Osteoblast (primary cell): ENCODE measurements at places on chromosomes 16 and 17. TPM values are rescaled to one million over a fixed set of nuclear protein-coding genes. Genes with fewer than 3 reads are reported as not detected.

Gene CASKIN1
- total RNA-seq, result not detected in 2 replicates

Gene BLMH
- 36.5 and 39.8 TPM in 2 replicates for total RNA-seq

Gene PRDM7
- total RNA-seq, result not detected in 2 replicates

Gene TNRC6C
- total RNA-seq, result 6.2 and 6.5 TPM in 2 replicates

Gene PLLP
- total RNA-seq, result under 0.01 TPM in 2 replicates

Gene IRX6
- total RNA-seq, result 1.2 and 1.4 TPM in 2 replicates

Gene KCNAB3
- under 0.01 and 0.29 TPM in 2 replicates for total RNA-seq

- H3K27me3 ChIP-seq, result no peaks in the 10 kb centered on the region
Observed at GRCh38 chr17:28684963-28685362, 23.0 kb downstream of the SUPT6H start.

DNA sequence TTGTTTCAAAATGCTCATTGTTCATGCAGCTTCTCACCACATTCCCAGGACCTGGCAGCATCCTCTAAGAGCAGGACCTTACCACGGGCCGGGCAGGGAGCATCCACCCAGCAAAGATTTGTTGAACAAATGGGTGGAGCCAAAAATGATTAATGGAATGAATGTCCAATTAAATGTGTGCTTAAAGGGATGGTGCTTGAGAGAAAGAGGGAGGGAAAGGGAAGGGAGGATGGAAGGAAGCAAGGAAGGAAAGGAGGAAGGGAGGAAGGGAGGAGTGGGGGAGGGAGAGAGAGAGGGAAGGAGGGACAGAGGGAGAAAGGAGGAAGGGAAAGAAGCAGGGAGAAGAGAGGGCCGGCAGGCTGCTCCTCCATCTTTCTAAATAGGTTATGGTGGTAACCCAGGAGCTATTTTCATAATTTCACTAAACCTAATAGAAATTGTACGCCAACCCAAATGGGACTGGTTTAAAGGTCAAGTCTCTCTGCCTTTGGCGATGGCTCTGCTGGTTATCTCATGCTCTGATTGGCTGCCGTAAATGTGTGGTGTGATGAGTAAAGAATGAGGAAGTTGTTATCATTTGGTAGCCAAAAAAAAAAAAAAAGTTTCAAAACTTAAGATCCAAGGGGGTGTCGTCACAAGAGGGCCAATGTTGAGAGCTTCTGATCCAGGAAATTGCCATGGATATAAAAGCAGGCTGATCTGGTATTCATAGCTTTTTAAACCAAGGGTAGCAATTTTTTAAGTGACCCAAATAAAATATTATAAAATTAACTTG lies 126.7 kb upstream of the FOXF1 start:
- peak; percentile 78 for DNase-seq
- H3K4me3 ChIP-seq, result no peak overlapping the region
- peaks cover 7% of the 10 kb centered on the region for H3K4me1 ChIP-seq
- no peak overlapping the region for H3K27ac ChIP-seq
- no peaks in the 10 kb centered on the region for H3K36me3 ChIP-seq

DNA sequence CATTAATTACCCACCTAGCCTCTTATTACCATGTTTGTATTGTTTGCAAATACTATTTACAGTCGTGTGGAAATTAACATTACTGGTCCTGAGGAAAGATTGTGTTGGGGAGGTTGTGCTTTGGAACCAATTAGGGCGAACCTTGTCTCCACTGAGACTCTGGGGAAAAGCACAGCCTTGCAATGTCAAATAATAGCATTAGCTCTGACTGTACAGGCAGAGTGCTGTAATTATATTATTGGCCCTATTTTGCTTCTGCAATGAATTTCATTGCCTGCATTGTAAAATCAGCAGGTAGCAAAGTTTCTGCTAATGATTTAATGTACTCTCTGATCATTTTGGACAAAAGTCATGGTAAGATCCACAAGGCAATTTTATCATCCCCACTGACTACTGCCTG lies 97.0 kb downstream of the WWOX start:
- H3K27ac ChIP-seq, result no peak overlapping the region
- no peak overlapping the region for H3K4me3 ChIP-seq
- H3K4me1 ChIP-seq, result no peaks in the 10 kb centered on the region
- H3K36me3 ChIP-seq, result no peaks in the 10 kb centered on the region

GRCh38 chr16:22013486-22013885 lies 5.6 kb downstream of the MOSMO start:
- no peak for DNase-seq
- no peaks in the 10 kb centered on the region for H3K36me3 ChIP-seq
- H3K4me1 ChIP-seq, result peaks cover 8% of the 10 kb centered on the region

- no peak overlapping the region for H3K4me3 ChIP-seq
- no peak overlapping the region for H3K27ac ChIP-seq
- no peaks in the 10 kb centered on the region for H3K27me3 ChIP-seq
- no peaks in the 10 kb centered on the region for H3K4me1 ChIP-seq
- peak; percentile 93 for DNase-seq
- peaks cover 42% of the 10 kb centered on the region for H3K36me3 ChIP-seq
Observed at GRCh38 chr16:2082171-2082982, 34.6 kb downstream of the TSC2 start.

- no peaks in the 10 kb centered on the region for H3K27me3 ChIP-seq
- no peak overlapping the region for H3K4me3 ChIP-seq
- peaks cover 31% of the 10 kb centered on the region for H3K36me3 ChIP-seq
- peak; percentile 93 for DNase-seq
Observed at GRCh38 chr17:4004517-4005295, 40.5 kb upstream of the ATP2A3 start.

DNA sequence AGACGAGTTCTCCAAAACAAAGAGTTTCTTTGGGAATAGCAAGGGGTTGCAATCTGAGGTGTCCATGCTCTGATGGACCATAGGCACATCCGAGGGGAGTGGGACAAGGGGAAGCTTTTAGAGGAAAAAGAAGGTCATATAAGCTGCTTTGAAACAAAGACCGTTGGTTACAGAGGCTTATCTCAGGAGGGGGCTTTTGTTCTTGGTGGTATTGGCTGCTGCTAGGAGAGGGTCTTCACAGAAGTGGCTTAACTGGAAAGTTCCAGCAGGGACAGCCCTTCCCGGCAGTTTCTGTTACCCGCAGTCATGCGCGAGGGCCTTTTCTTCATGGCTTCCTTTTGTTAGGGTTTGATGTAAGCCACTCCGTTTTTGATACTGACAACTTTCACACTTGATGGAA lies 76.0 kb downstream of the RAP1GAP2 start:
- DNase-seq, result no peak
- no peak overlapping the region for H3K4me3 ChIP-seq
- no peaks in the 10 kb centered on the region for H3K27me3 ChIP-seq
- peaks cover 14% of the 10 kb centered on the region for H3K4me1 ChIP-seq
- H3K27ac ChIP-seq, result no peak overlapping the region

DNA sequence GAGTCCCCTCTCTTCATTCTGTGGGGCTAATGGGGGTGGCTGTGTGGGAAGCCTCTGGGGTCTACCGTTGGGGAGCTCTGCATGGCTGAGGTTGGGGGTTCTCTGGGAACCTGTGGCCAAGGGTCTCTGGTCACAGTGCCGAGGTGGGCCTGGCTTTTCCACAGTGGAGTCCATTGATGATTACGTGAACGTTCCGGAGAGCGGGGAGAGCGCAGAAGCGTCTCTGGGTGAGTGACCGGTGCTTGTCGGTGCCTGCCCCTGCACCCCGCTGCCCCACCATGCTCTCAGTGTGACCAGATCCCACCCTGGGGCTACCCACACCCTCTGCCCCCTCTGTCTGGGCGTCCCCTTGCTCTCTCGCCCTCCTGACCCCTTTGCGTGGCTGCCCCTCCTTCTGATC lies 4.5 kb downstream of the LAT start:
- no peak overlapping the region for H3K4me3 ChIP-seq
- H3K4me1 ChIP-seq, result no peaks in the 10 kb centered on the region
- peak; percentile 39 for DNase-seq
- H3K27ac ChIP-seq, result no peak overlapping the region

GRCh38 chr16:491220-491919 lies 36.1 kb upstream of the CAPN15 start:
- no peak overlapping the region for H3K27ac ChIP-seq
- H3K36me3 ChIP-seq, result peaks cover 25% of the 10 kb centered on the region
- no peaks in the 10 kb centered on the region for H3K27me3 ChIP-seq
- no peak overlapping the region for H3K4me3 ChIP-seq

DNA sequence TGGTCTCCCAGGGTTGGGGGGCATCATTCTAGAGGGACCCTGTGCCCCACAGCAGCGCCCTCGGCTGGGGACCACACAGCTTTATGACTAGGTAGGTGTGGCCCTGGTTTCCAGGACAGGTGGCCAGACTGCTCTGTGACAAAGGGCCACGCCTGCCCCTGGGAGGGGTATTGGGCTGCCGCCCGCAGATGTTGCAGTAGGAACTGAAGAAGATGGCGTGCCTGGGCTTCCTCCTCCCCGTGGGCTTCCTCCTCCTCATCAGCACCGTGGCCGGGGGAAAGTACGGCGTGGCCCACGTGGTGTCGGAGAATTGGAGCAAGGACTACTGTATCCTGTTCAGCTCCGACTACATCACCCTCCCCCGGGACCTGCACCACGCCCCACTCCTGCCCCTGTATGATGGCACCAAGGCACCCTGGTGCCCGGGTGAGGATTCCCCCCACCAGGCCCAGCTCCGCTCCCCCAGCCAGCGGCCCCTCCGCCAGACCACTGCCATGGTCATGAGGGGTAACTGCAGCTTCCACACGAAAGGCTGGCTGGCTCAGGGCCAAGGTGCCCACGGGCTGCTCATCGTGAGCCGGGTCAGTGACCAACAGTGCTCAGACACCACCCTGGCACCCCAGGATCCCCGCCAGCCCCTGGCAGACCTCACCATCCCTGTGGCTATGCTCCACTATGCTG lies at the start of gene SPPL2C:
TSS of gene SPPL2C (plus strand) at position 187 of the 681 bp plus-strand sequence. CDS start at position 213, 26 bp downstream.
- no peak within 1 kb of the TSS for H3K27ac ChIP-seq
- no peak within 1 kb of the TSS for H3K4me3 ChIP-seq
- H3K4me1 ChIP-seq, result no peaks in the 10 kb centered on the region

GRCh38 chr17:41796121-41796895 lies 9.8 kb upstream of the JUP start:
- H3K27ac ChIP-seq, result no peak overlapping the region
- H3K27me3 ChIP-seq, result no peaks in the 10 kb centered on the region
- H3K4me3 ChIP-seq, result no peak overlapping the region
- peak; percentile 22 for DNase-seq
- peaks cover 12% of the 10 kb centered on the region for H3K4me1 ChIP-seq

GRCh38 chr17:60065136-60065535 lies 13.6 kb downstream of the HEATR6 start:
- H3K4me1 ChIP-seq, result peaks cover 7% of the 10 kb centered on the region
- peaks cover 52% of the 10 kb centered on the region for H3K36me3 ChIP-seq
- no peak overlapping the region for H3K27ac ChIP-seq
- no peaks in the 10 kb centered on the region for H3K27me3 ChIP-seq
- H3K4me3 ChIP-seq, result no peak overlapping the region

DNA sequence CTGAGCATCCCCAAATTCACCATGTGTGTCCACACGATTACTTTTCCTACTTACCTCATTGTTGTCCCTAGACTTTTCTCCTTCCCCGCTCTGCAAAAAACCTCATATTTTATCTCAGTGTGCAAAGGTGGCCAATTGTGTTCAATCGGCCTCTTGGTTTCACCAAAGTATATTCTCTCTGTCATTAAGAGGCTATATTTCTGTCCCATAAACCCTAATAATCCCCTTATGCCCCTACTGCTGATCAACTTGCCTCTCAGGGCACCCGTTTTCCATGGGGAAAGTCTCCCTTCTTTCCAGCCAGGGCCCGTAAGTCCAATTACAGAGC lies 11.6 kb downstream of the CES2 start:
- H3K4me3 ChIP-seq, result no peak overlapping the region
- H3K27ac ChIP-seq, result no peak overlapping the region
- DNase-seq, result no peak

DNA sequence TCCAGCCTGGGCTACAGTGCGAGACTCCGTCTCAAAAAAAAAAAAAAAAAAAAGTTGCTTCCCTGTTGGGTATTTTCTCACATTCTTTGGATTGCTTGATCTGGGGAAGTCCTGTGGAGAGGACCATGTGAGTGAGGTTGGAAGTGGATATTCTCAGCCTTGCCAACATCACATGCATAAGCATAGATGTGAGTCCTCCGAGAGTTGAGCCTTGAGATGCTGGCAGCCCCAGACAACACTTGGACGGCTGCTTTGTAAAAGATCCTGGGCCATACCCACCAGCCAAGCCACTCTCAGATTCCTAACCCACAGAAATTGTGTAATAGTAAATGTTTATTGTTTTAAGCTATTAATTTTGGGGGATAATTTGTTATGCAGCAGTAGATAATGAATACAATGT lies 1570.0 kb upstream of the GOT2 start:
- peak; percentile 53 for DNase-seq
- no peak overlapping the region for H3K4me3 ChIP-seq
- H3K27ac ChIP-seq, result no peak overlapping the region
- H3K4me1 ChIP-seq, result no peaks in the 10 kb centered on the region
- H3K36me3 ChIP-seq, result no peaks in the 10 kb centered on the region

- H3K4me3 ChIP-seq, result no peak overlapping the region
- no peak for DNase-seq
- no peak overlapping the region for H3K27ac ChIP-seq
- H3K4me1 ChIP-seq, result no peaks in the 10 kb centered on the region
Observed at GRCh38 chr16:142405-142967, 4.0 kb upstream of the NPRL3 start.

DNA sequence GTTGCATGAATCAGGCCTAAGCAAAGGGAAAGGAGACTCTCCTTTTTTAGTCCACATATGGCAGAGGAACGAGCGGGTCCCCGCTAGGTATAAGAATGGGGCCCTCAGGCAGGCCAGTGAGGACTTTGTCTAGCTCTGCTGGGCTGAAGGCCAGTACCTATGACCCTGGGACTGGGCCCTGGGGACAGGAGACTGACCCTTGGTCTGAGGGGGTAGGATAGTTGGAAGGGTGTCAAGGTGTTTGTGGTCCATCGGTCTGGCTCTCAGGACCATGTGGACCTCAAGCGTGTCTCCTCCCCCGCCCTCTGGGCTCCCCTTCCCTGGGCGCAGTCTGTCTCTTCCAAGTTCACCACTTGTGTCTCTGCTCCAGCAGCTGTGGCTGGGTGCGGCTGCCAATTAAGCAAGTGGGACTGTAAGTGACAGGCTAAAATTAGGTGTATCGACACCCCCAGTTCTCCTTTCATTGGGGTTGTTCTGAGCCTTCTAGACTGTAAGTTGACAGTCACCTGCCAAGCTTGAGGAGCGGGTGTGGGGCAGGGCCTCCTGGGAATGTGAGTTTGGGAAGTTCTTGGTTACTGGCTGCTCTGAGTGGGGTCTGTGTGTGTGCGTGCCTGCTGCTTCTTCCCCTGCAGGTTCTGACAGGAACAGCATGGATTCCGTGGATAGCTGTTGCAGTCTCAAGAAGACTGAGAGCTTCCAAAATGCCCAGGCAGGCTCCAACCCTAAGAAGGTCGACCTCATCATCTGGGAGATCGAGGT lies 24.5 kb downstream of the AKAP1 start:
- no peak for DNase-seq
- H3K4me3 ChIP-seq, result no peak overlapping the region
- H3K4me1 ChIP-seq, result peaks cover 4% of the 10 kb centered on the region

DNA sequence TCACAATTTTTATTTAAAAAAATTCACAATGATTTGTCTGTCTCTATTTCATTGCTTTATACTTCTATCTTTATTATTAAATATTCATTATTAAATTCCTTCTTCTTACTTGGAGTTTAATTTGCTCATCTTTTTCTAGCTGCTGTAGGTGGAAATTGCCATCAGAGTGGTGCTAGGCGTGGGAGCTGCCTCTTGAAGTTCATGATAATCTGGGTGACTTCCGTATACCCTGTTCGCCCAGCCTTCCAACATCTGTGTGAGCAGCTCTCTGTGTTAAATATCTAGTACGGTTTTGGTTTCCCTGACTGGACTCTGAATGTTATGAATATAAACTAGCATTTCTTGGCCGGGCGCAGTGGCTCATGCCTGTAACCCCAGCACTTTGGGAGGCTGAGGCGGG lies 84.0 kb upstream of the RPH3AL start:
- no peak for DNase-seq
- H3K4me3 ChIP-seq, result no peak overlapping the region
- no peaks in the 10 kb centered on the region for H3K4me1 ChIP-seq
- no peaks in the 10 kb centered on the region for H3K27me3 ChIP-seq

- no peaks in the 10 kb centered on the region for H3K36me3 ChIP-seq
- peaks cover 9% of the 10 kb centered on the region for H3K4me1 ChIP-seq
- peaks cover 8% of the 10 kb centered on the region for H3K27me3 ChIP-seq
Observed at GRCh38 chr16:86831366-86831765, 253.0 kb downstream of the FOXL1 start.
